ENCODE measurements at places on chromosomes 16 and 17. TPM values are rescaled to one million over a fixed set of nuclear protein-coding genes. Genes with fewer than 3 reads are reported as not detected.

GRB2 gene
- 53.1 TPM for total RNA-seq

MYL11 gene
- not detected for total RNA-seq

ITGB4 gene
- total RNA-seq = 9.4 TPM

MYH2 gene
- not detected for total RNA-seq

EVPLL gene
- total RNA-seq = not detected

ZNF469 gene
- 0.94 TPM for total RNA-seq

ZSCAN10 gene
- total RNA-seq = not detected

NUDT7 gene
- 45.5 TPM for total RNA-seq

SULT1A4 gene
- total RNA-seq = 9.5 TPM

LPCAT2 gene
- 9.6 TPM for total RNA-seq

EIF5A gene
- total RNA-seq = 295 TPM

TPSB2 gene
- total RNA-seq = 10.1 TPM

IKZF3 gene
- total RNA-seq = 0.22 TPM

CRYM gene
- 70.0 TPM for total RNA-seq

DLX4 gene
- total RNA-seq = not detected

GNG13 gene
- not detected for total RNA-seq

BIRC5 gene
- 1.7 TPM for total RNA-seq

FBXW10 gene
- 0.24 TPM for total RNA-seq

SHCBP1 gene
- total RNA-seq = 0.70 TPM

HBQ1 gene
- total RNA-seq = not detected

DBNDD1 gene
- total RNA-seq = 6.3 TPM

OSGIN1 gene
- total RNA-seq = 7.2 TPM

CA7 gene
- total RNA-seq = not detected

CBX2 gene
- 4.2 TPM for total RNA-seq

ZDHHC1 gene
- 3.4 TPM for total RNA-seq

SMIM36 gene
- total RNA-seq = not detected

CDIP1 gene
- 45.2 TPM for total RNA-seq

DHRS7C gene
- total RNA-seq = 71.6 TPM

SF3B3 gene
- total RNA-seq = 129 TPM

CUEDC1 gene
- 44.6 TPM for total RNA-seq

MFAP4 gene
- total RNA-seq = 42.9 TPM

DNAI2 gene
- total RNA-seq = not detected

CDH16 gene
- total RNA-seq = 0.13 TPM
